Skeletal muscle cell (primary cell): ENCODE measurements at places on chromosomes 13 and 19.

- DNase-seq, result no peak
These were observed 55.9 kb downstream of the SACS start for GRCh38 chr13:23377579-23377978.

DNA sequence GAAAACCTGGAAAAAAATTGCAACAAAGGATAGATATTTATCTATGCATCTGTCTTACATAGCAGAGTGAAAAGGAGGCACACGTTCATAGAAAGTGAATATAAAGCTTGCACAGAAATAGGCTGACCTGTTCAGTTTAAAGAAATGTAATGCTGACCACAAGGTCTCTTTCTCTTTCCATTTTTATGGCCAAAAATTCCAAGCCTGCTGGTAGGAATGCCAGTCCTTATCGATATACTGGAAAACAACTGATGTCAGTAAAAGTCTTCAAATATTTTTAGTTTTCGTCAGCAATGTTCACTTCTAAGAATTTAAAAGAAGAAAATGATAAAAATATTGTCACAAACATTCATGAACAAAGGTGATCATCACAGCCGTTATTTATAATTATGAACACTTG, 59.0 kb upstream of the MCF2L start:
- no peak for DNase-seq

DNA sequence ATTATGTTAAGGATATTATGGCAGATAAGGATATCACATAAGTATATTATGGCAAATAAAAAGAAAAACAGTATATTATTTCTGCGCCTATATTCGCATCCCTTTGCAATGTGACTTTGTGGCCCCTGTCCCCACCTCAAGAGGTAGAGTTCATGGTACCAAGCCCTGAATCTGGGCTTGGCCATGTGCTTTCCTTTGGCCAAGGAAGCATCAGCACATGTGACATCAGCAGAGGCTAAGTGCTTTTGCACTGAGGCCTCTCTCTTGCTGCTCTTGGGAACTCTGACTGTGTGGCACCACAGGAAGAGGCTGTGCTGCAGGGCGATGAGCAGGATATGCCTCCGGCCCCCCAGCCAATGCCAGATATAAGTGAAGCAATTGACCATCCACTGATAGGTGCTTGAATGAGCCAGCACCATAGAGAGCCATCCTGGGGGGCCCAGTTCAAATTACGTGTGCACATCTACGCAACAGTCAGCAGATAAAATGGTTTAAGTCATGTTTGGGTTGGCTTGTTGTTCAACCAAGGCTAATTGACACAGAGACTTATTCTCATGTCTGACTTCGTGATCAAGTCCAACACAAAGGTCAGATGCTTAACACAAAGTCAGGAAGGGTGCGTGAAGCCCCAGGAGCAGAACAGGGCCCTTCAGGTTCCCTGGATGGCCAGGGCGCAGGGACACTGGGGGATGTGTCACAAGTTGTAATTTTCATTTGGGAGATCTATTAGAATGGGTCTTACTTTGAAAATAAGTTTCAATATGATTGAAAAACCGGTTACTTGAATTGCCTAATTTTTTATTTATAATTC, 173.3 kb downstream of the COL4A1 start:
- DNase-seq, result no peak

DNA sequence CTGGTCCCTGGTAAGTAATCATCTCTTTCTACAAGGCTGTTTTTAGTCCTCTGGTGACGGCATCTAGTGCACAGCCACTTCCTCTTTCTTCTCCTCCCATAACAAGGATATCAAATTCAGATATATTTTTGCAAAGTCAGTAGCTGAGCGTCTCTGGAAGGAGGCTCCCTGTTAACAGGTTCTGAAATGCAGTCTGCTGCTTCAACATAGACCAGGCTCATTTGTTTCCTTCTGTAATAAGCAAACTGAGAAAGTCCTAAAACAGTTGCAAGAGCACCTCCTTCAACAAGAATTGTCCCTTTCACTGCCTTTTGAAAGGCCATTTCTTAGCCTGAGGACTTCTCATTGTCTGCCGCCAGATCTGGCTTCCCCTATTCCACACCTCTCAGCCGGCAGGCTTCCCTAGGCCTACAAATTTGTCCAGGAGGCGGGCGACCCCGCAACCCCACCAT, 7.4 kb upstream of the ZSCAN5A start:
- no peak for DNase-seq

DNA sequence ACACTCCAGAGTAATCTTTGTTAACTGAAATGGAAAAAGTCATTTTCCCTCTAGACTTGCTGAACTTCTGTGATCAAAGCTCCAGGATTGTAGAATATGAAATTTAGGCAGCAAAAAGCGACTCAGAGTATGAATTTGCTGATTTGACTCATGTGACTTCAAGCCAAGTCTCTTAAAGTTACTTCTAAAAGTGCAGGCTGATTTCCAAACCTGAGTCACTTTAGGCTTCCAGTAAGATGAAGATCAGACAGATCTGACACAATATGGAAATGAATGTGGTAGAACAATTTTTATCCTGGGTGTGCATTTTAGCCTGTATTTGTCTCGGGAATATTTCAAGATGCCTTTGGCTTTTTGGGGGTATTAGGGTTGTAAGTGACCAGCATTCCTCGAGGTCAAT, 151.0 kb upstream of the TMTC4 start:
- peak; percentile 63 for DNase-seq

DNA sequence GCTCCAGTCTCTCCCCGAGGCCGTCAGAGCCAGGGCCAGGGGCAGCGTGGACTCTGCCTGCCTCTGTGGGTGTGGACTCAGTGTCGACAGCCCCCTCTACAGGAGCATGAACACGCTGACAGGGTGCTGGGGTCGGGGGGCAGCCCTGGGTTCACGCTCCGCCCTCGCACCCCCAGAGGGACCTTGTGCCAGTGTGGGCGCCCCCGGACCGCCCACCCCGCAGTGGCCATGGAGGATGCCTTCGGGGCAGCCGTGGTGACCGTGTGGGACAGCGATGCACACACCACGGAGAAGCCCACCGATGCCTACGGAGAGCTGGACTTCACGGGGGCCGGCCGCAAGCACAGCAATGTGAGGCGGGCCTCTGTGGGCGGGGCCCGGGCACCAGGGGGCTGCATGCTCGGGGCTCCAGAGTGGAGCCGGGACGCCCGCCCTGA, 8.3 kb downstream of the TRPM4 start:
- no peak for DNase-seq

GRCh38 chr13:105448811-105449210, 1086.7 kb downstream of the EFNB2 start:
- no peak for DNase-seq

DNA sequence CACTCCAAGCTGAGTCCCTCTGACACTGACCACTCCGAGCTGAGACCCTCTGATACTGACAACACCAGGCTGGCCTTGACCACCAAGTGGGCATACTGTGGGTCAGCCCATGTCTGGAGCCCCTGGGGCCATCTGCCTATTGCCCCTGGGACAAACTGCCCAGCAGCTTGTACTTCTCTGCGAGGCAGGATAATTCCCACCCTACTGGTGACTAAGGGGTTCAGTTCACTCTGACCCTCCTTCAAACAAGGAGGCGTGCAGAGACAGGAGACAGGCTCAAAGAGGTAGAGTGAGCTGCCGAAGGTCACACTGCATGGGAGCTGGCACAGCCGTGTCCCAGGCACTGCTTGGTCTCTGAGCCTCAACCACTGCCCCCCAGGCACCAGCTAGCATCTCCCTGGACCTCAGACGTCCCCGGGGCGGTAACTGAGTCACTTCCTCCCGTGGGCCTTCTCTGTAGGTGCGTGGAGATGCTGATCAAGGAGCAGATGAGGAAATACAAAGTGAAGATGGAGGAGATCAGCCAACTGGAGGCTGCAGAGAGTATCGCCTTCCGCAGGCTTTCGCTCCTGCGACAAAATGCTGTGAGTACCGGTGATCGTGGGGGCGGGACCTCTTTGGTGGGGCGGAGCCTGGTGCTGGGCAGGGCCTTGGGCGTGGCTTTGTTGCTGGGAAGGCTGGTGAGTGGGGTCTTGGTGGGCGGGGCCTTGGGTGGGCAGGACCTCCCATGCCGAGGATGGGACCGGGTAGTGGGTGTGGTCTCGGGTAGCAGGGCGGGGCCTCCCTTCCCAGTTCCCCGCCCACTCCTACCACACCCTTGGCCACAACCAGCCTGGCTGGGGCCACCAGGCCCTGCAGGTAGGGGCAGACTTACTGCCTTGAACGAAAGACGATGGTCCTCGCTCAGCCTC, 5.8 kb upstream of the USE1 start:
- DNase-seq, result no peak

GRCh38 chr13:23639674-23640073, 69.5 kb downstream of the TNFRSF19 start:
- DNase-seq, result no peak

DNA sequence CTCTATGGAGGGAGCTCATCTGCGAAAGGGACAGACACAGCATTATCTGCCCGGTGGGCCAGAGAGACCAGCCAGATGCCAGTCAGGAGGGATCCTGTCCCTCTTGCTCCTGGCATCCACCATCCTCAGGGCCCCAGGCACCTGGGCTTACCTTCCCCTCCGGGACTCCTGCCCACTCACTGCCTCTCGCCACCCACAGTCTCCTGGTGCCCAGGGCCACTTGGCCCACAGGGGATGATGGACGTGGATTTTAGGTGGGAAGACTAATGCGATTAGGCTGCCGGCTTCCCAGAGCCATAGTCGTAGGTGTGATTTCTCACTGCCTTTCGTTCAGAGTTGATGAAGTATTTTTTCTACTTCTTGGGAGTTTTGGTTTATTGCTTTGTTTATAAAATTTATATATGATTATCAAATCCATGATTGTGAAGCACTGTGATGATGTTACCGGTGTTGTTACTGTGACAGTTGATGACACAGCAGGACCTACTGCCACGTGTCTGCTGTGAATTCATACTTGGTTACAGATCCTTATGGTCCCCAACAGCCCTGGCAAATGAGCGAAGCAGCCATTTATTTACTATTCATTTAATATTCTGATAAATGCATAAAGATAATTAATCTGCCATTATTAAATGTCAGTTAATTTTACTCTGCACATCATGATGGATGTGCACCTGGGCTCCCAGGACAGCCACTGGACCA, 14.5 kb upstream of the CHAMP1 start:
- no peak for DNase-seq

DNA sequence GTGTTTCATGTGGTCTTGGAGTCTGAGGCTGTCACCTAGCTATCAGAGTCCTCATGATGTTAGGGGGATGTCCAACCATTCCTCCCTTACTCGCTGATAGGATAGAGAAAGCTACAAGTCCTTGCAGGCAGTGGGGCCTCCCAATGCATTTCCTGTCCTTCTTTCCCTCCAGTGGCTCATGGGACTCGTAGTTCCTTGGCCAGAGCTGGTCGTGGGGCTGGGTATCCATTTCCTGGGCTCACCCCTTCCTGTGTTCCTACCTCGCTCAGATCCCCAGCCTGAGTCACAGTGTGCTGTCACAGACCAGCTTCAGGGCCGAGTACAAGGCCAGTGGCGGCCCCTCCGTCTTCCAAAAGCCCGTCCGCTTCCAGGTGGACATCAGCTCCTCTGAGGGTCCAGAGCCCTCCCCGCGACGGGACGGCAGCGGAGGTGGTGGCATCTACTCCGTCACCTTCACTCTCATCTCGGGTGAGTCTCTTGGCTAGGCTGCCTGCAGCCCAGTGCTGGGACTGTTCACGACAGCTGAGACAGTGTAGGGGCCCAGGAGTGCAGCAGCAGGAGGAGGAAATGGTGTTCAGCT, 19.1 kb downstream of the TMEM150B start:
- no peak for DNase-seq

- DNase-seq, result no peak
These were observed 57.4 kb downstream of the ATP11A start for GRCh38 chr13:112747256-112747655.
